ENCODE measurements at places on chromosomes 4 and X.

- no peak for DNase-seq
Measured at GRCh38 chr4:76055421-76055820, 19.1 kb upstream of the ART3 start.

DNA sequence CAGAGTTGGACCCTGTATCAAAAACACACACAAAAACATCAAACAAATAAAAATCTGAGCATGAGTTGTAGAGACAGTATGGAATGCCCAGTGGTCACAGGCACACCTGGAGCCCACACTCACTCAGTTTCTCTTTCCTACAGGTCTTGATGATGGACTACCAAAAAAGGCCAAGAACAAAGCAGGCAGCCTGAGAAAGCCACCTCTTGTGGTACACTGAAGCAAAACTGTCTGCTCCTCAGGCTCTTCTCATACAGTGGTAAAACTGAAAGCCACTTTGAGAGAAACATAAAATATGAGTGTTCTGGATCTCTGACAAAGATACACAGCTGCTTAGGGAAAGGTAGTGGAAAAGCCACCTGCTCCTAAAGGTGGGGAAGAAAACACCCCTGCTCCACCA lies 1206.9 kb downstream of the FSTL5 start:
- DNase-seq, result no peak

DNA sequence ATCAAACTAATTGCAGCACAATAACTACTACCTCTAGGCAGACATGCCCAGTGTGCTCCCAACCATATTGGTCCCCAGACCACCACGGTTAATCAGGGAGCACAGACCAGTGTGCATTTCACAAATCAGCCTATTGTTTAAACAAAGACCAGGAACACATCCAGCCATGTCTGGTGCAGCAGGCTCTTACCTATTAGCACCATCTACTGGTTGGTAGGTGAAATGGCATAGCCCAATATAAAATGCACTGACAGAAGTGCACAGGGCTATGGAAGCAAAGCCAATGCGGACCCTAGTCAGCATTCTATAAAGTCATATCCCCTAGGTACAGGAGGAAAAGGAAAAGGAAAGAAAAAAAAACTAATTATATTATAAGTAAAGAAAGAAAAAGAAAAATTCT lies 15.5 kb upstream of the CYLC1 start:
- peak; percentile 39 for DNase-seq

DNA sequence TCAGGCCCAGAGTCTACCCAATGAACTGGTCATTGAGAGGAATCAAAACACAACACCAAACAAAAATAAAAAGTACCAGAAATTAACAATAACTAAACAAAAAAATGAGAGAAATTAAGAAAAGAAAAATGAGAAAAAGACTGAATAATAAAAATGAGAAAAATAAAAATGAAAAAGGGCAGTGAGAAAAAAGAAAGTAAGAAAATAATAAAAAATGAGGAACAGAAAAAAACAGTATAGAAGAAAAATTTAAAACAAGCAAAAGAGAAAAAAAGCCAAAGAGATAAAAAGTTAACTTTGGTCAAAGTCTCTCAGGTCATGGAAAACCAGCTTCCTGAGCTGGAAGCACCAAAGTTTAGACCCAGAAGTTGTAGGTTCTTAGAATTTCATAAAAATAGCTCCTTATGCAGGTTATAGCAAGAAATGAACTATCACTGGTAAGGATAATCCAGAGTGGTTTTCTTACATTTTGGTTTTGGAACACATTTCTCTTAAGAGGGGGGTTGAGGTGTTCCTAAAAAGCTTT lies 51.0 kb upstream of the WDR17 start:
- no peak for DNase-seq

DNA sequence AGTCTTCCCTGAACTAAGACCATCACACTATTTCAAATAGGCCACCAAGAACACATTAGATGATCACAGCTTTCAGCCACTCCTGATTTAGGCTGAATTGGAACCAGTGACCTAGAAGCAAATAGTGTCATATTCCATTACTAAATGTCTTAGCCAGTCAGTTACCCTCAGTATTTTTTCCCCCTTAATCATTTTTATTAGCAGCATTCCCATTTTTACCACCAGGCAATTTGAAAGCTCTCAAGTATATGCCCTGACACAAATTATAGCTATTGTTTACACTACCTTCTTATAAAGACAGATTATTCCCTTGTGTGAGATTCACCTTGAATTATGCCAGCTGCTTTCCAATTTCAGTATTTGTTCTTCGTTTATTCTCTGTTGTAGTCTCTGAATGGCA lies 1146.9 kb downstream of the PDHA2 start:
- DNase-seq, result no peak

- no peak for DNase-seq
Measured at GRCh38 chrX:10420134-10420533, 200.3 kb downstream of the MID1 start.

DNA sequence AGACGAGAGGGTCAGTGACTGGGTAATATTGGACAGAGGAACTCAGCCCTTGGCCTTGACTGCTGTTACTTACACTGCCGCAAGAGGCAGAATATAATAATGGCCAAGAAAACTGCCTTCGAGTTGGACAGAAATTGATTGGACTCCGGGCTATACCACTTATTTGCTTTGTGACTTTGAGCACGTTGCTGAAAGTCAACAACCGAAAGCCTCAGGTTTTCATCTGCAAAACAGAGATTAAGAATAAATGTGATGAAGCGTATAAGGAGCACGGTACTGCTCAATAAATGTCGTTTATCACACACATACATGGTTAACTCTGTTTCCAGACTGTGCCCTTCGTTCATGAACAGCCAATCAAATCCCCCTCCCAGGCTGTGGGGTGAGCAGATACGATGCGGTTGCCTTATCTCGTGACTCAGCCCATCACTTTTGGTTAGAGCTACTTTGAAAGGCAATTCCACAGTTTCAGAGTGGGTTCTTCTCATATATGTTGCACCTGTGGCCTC lies 91.6 kb downstream of the TSPAN7 start:
- DNase-seq, result no peak

- no peak for DNase-seq
Measured at GRCh38 chrX:40152173-40152711, 54.5 kb upstream of the BCOR start.

DNA sequence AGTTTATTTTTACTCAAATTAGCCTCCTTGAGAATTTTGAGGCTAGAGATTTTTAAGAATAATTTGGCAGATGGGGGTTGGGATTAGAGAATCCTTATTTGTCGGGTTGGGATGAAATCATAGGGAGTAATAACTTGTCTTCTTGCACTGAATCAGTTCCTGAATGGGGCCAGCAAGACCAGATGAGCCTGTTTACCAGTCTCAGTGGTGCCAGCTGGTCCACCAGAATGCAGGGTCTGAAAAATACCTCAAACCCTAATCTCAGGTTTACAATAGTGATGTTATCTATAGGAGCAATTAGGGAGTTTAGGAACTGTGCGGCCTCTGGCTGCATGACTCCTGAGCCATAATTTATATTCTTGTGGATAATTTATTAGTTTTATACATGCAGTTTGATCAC lies 705.9 kb upstream of the AGA start:
- no peak for DNase-seq

GRCh38 chr4:47855350-47855749 lies 17.5 kb upstream of the CORIN start:
- peak; percentile 51 for DNase-seq

DNA sequence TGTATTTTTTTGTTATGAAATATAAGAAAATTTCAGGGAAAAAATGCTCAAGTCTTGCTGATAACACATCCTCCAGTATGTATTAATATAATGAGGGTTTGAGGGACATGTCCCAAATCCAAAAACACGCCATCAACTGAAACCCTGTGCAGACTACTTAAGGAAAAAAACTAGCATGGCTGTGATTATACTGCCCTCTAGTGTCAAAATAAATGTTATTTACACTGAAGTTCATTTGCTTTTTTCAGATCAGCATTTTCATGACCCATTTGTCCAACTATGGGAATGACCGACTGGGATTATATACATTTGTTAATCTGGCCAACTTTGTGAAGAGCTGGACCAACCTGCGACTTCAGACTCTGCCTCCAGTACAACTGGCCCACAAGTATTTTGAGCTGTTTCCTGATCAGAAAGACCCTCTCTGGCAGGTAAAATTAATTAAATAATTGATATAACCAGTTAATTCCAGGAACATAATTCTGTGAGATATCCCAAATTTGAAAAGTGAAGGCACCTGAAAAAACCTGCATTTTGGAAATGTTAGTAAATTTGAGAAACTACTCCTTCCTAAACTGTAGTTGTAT lies 128.5 kb downstream of the PRSS12 start:
- peak; percentile 50 for DNase-seq

DNA sequence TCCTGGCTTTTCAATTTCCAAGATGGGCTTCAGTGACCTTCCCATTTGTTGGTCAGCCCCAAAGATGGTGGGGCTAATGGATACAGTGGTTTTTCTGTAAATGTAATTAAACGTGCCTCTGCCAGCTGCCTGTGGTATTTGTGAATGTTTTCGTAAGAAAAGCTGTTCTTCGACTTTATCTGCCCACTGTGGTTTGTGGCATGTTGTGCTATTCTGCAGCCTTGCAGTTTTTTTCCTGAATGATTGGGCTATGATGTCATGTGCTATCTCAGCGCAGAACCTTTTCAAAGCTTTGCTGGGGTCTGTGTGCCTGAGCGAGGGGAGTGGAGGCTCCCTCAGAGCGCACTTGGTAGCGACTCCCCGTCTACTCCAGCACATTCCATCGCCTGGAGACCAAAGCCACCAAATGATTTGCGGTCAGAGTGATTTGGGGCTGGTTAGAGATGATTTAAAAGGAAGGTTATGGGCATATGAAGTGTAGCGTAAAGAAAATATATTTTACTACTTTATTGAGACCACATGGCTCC lies 137.5 kb downstream of the PALLD start:
- peak; percentile 86 for DNase-seq

DNA sequence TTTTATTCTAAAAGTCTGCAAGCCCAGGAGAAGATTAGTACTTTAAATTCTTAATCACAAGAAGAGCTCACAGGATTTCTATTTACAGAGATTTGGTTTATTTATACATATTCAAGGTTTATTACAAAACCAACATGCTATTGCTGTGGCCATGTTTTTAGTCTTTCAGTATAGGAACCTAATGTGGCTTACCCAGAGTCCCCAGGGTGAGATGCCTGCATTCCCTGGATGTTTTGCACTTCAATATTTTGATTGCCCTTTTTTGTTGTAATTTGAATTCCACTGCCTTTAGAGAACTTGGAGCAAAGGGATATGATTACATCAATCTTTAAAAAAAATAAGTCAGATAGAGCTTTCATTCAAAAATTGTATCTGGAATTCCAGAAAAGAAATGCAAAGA lies 146.0 kb upstream of the FRMPD4 start:
- DNase-seq, result no peak

- no peak for DNase-seq
Measured at GRCh38 chr4:8028368-8028767, 88.7 kb upstream of the AFAP1 start.

- peak; percentile 80 for DNase-seq
Measured at GRCh38 chrX:130120746-130121504, 10.6 kb upstream of the ELF4 start.

DNA sequence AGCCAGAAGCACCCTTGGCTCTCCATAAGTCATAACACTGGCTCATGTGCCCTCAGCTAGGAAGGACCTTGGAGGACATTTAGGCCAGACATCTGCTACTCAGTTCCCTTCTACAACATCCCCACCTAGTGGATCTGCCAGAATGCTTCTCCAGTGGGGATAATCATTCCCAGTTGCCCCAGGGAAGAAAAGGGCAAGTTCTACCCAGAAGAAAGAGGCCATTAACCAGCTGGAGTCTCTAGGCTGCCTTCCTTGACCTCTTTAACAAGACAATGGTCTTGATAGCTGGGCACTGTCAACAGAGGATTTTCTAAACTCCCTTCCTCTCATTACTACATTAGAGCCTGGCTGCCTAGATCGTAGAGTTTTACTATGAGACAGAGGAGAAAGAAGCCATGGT lies 42.0 kb downstream of the LGI2 start:
- peak; percentile 75 for DNase-seq

GRCh38 chr4:76546759-76547742 lies 112.0 kb downstream of the SHROOM3 start:
- DNase-seq, result peak; percentile 80

- no peak for DNase-seq
Measured at GRCh38 chrX:106950381-106950780, 30.2 kb downstream of the CLDN2 start.

GRCh38 chr4:146237092-146237491 lies 22.8 kb downstream of the REELD1 start:
- no peak for DNase-seq

- no peak for DNase-seq
Measured at GRCh38 chrX:3415011-3415410, 68.6 kb upstream of the MXRA5 start.

Measured in AG08395 (cell line).